ENCODE measurements at places on chromosomes 13 and 19. TPM values are rescaled to one million over a fixed set of nuclear protein-coding genes. Genes with fewer than 3 reads are reported as not detected.

GRCh38 chr13:98879957-98880356 lies 97.9 kb downstream of the DOCK9 start:
- H3K27me3 ChIP-seq = no peaks in the 10 kb centered on the region
- no peak for DNase-seq
- H3K27ac ChIP-seq = no peak overlapping the region
- no peak overlapping the region for H3K4me3 ChIP-seq
- no peaks in the 10 kb centered on the region for H3K36me3 ChIP-seq
- peaks cover 9% of the 10 kb centered on the region for H3K4me1 ChIP-seq

DNA sequence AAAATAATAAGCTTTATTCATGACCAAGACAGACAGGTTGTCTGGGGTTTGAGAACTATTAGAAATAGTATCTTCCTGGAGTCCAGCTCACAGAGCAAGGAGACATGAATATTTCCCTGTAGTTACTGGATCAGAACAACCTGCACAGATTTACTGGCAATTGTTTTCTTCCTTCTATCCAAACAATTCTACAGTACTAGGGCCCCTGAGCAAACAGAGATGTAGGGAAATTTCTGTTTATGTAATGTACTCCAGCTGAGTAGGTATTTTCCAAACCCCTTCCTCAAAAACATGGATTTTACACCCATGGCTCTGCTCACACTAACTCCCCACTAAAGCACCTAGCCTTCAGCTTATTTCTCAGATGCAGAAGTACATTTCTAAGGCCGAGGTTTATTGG lies 557.6 kb downstream of the GPC6 start:
- H3K4me3 ChIP-seq = no peak overlapping the region
- H3K27me3 ChIP-seq = no peaks in the 10 kb centered on the region
- H3K36me3 ChIP-seq = no peaks in the 10 kb centered on the region
- H3K4me1 ChIP-seq = no peaks in the 10 kb centered on the region

ZNF709 gene
- 1.7 TPM for polyA plus RNA-seq

ENOX1 gene
- polyA plus RNA-seq = not detected

DNA sequence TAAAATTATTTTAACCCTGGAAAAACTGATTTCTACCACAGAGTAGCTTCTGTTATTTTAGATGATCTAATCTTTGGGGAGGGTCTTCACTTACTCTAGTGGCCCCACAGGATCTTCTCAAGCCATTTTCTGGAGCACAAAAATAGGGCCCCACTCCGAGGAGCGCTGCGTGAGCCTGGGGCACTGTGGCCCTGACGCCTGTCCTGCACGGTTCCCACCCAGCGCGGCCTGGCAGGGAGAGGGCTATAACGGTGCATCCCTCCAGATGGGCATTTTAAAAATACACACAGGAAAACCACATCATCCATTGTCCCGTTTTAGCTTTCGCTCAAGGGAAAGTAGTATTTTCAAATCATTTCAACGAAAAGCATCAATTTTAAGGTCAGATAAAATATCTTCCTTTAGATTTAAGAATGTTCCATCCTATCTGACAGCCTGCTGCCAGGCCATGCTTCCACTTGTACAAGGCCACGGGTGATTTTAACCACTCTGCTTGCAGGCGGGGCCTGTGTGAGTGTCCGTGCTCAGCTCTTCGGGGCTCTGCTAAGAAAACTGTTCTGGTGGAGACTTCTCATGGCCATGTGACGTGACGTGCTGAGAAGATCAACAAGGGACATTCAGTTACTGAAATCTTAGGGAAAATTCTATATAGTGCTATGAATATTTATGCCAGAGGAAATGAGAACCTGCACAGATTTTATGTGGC lies 683.8 kb upstream of the SGCG start:
- no peaks in the 10 kb centered on the region for H3K27me3 ChIP-seq
- H3K4me1 ChIP-seq = no peaks in the 10 kb centered on the region
- no peaks in the 10 kb centered on the region for H3K36me3 ChIP-seq
- no peak overlapping the region for H3K27ac ChIP-seq
- H3K4me3 ChIP-seq = no peak overlapping the region

DNA sequence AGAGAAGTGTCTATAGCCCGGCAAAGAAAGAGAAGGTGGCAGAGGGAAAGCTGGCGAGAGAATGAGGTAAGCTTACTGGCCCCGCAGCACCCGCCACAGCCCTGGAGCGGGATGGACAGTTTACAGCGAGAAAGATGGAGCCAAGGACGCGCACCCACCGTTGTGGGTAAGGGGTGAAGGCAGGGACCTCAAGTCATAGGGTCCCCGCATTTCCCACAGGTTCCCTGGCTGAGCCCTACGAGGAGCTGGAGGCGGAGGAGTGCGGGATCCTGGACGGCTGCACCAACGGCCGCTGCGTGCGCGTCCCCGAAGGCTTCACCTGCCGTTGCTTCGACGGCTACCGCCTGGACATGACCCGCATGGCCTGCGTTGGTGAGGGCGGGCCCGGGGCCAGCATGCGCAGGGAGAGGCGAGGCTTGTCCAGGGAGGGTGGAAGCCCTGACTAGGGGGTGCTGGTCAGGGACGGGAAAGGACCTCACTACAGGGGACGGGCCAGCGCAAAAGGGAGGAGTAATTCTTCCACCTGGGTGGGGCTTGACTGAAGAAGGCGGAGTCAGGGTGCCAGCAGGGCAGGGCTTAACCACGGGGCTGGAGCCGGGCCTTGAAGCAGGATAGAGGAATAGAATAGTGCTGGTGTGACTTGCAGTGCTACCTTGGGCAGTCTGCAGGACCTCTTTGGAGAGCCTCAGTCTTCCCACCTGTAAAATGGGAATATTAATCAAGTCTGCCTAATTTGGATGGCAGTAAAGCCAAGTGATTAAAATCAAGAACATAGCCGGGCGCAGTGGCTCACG lies 26.5 kb downstream of the LTBP4 start:
- no peak for DNase-seq
- no peaks in the 10 kb centered on the region for H3K27me3 ChIP-seq
- no peak overlapping the region for H3K4me3 ChIP-seq
- no peaks in the 10 kb centered on the region for H3K36me3 ChIP-seq
- no peak overlapping the region for H3K27ac ChIP-seq

POP4 gene
- 80.9 TPM for polyA plus RNA-seq

All from B cell (primary cell).